ENCODE measurements at places on chromosomes 5 and 9. TPM values are rescaled to one million over a fixed set of nuclear protein-coding genes. Genes with fewer than 3 reads are reported as not detected.

DNA sequence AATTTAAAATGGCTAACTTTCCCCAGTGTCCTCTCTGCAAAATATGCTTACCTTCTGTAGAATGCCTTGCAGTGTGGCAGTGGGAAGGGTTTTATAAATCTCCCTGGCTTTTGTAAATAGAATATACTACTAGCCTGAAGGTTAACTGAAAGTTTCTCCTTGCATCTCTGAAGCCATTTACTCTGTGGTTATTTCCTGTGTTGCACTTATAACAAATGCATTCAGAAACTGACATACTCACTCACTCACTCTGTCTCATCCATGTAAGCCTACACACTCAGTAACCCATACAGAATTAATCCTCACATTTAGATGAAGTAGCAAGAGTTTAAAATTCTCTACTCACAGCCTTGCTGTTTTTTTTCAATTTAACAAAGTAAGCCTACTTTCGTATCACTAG lies 87.1 kb upstream of the SH3GL2 start:
- H3K36me3 ChIP-seq, result no peaks in the 10 kb centered on the region
- H3K4me3 ChIP-seq, result no peak overlapping the region
- no peak for DNase-seq
- no peaks in the 10 kb centered on the region for H3K27me3 ChIP-seq
- H3K27ac ChIP-seq, result no peak overlapping the region

GRCh38 chr5:42587096-42587723 lies 164.0 kb downstream of the GHR start:
- no peak for DNase-seq
- peaks cover 12% of the 10 kb centered on the region for H3K27me3 ChIP-seq
- no peaks in the 10 kb centered on the region for H3K36me3 ChIP-seq
- no peak overlapping the region for H3K27ac ChIP-seq
- no peaks in the 10 kb centered on the region for H3K4me1 ChIP-seq
- no peak overlapping the region for H3K4me3 ChIP-seq

DNA sequence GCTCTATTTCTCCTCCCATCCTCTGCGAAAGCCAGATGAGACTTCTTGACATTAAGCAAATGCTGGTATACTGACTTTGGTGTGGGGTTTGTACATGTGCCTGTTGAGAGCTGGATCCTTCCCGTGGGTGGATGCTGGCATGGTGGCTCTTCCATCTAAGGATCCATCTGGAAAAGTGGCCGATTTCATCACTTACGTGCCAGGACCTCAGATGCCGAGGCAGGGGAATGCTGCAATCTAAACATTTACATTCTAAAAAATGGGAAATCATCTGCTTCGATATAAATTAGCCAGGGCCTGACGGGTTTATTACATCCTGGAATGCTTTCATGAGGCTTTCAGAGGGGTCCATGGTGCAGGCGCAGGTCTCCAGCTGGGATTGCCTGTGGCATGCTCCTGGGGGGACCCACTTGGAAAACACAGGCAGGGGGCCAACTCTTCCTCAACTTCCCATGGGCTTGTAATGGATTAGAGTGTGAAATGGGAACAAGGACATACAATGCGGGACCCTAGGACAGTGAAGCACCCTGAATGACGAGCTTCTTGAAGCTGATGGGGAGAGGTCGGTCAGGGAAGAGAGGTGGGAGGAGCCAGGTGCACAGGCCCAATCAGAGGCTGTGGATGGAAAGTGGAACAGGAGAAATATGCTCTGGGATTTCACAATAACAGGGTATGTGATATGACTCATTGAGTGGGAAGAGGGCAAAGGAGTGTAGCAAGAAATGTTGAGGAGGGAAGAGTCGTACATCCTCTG lies 105.5 kb upstream of the PITX1 start:
- peaks cover 24% of the 10 kb centered on the region for H3K27me3 ChIP-seq
- DNase-seq, result no peak
- H3K36me3 ChIP-seq, result no peaks in the 10 kb centered on the region
- H3K27ac ChIP-seq, result no peak overlapping the region

- no peaks in the 10 kb centered on the region for H3K36me3 ChIP-seq
- no peak overlapping the region for H3K4me3 ChIP-seq
- peaks cover under 1% of the 10 kb centered on the region for H3K4me1 ChIP-seq
Measured at GRCh38 chr9:33690143-33690933, 105.0 kb upstream of the PRSS3 start.

- no peak within 1 kb of the TSS for H3K27ac ChIP-seq
- no peaks in the 10 kb centered on the region for H3K27me3 ChIP-seq
- no peak for DNase-seq
- peaks cover 19% of the 10 kb centered on the region for H3K4me1 ChIP-seq
Measured at GRCh38 chr5:132657676-132658380, at the start of gene IL13. TSS of gene IL13 (plus strand) at chr5:132658173. CDS start at chr5:132658187, 14 bp downstream.

GRCh38 chr9:117434566-117434965 lies 19.7 kb upstream of the ASTN2 start:
- no peaks in the 10 kb centered on the region for H3K4me1 ChIP-seq
- no peak overlapping the region for H3K4me3 ChIP-seq
- H3K36me3 ChIP-seq, result no peaks in the 10 kb centered on the region
- no peak for DNase-seq
- no peaks in the 10 kb centered on the region for H3K27me3 ChIP-seq
- H3K27ac ChIP-seq, result no peak overlapping the region

GRCh38 chr9:128481561-128481960 lies 23.0 kb upstream of the GLE1 start:
- H3K4me1 ChIP-seq, result no peaks in the 10 kb centered on the region
- no peaks in the 10 kb centered on the region for H3K27me3 ChIP-seq
- no peak for DNase-seq
- peaks cover 33% of the 10 kb centered on the region for H3K36me3 ChIP-seq
- H3K4me3 ChIP-seq, result no peak overlapping the region

GRCh38 chr9:6428940-6429889 lies 16.2 kb downstream of the UHRF2 start:
- no peaks in the 10 kb centered on the region for H3K27me3 ChIP-seq
- peaks cover 9% of the 10 kb centered on the region for H3K36me3 ChIP-seq
- peak overlapping the region; percentile 47 for H3K27ac ChIP-seq
- H3K4me1 ChIP-seq, result peaks cover 14% of the 10 kb centered on the region
- no peak overlapping the region for H3K4me3 ChIP-seq

Gene KIAA1191
- total RNA-seq, result 72.8 TPM

Gene CTXN3
- not detected for total RNA-seq

Data from T-cell (primary cell).